M059J (cell line): ENCODE measurements at places on chromosomes 11 and 22.

DNA sequence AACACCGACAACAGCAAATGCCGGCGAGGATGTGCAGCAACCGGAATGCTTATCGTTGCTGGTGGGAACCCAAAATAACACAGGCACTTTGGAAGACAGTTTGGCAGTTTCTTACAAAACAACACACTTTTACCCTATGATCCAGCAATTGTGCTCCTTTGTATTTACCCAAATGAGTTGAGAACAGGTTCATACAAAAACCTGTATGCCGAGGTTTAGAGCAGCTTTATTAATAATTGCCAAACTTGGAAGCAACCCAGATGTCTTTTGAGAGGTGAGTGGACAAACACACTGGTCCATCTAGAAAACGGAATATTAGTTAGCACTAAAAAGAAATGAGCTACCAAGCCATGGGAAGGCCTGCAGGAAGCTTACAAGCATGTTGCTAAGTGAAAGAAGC is 118.9 kb downstream of the CTTN start:
- DNase-seq = no peak

GRCh38 chr11:125995313-125995712 is 49.5 kb downstream of the VSIG10L2 start:
- DNase-seq = no peak

GRCh38 chr22:25623310-25623734 is 58.8 kb downstream of the GRK3 start:
- no peak for DNase-seq

DNA sequence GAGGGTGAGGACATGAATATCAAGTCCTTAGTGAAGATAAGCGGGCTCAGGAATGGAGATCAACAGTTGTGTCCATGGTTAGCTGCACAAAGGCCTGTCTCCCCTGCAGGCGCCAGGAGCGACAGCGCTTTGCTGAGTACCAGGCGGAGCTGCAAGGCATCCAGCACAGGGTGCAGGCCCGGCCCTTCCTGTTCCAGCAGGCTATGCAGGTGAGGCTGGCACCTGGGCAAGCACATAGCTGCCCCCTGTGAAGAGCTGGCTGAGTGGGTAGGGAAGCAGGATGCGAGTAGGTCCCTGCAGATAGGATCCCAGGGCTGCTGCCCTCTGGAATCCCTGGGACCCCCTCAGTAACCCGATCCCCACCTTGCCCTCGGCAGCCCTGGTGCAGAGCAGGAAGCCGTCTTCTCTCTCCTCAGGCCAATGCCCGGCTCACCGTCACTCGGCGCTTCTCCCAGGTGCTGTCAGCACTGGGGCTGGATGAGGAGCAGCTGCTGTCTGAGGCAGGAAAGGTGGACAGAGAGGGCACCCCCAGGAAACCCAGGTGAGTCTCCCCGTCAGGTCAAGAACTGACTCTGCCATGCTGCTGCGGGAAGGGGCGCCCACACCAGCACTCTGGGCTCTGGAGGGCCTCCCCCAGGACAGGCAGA is 2.6 kb upstream of the SART1 start:
- DNase-seq = no peak

DNA sequence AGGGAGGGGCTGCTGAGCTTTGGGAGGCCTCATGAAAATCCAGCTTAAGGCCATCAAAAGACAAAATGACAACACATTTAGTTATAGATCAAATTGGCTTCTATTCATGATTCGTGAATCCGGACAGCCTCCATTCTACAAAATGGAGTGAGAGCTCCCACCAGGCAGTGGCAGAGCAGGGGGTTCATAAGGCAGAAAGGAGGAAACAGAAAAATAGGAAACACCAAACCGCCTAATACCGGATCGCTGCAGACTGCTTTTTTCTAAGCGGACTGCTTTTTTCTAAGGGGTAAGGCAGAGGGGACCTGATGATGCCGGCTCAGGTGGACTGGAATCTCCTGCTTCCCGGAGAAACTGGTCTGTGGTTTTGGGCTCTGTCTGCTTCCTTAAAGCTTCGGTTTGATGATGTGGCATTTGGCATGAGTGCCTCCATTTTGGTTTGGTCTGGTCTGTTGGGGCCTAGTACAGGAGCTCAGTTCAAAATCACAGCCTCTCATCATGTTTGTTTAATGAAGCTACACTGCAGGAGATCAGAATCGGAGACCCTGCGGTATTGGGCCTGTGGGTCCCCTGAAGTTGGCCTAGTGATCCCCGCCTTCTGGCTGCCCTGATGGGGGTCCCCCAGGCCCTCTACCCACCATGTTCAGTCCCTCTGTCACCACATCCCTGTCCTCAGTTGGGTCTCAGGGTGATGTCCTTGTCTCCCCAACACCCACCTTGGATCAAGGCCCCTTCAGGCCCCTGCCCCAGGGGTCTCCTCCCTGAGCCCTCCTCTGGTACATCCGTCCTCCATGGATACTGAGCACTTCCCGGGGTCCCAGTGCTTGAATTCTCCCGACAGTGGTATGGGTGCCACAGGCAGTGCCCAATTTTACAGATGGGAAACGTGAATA is 1.2 kb downstream of the ALDH3B1 start:
- no peak for DNase-seq

- DNase-seq = no peak
Measured at GRCh38 chr22:49464037-49464436, 363.6 kb downstream of the BRD1 start.

GRCh38 chr11:57318178-57318577 is 6.6 kb downstream of the TNKS1BP1 start:
- DNase-seq = no peak

DNA sequence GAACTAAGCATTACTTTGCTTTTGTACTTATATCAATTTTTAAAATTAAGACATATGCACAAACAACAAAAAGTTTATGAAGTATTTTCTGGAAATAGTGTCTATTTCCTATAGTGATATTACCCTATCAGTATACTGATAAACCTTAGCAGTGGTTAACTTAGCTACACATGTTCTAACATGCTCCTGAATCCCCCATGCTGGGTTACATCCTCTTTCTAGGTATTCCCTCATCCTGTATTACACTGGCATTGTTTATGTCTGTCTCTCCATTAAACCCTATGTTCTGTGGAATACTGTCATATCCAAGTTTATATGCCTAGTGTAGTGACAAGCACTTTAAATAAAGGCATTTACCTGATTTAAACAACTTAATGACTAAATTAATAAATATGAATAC is 1.8 kb upstream of the FAR1 start:
- no peak for DNase-seq

- DNase-seq = no peak
Measured at GRCh38 chr22:42643634-42644421, 3.4 kb upstream of the ATP5MGL start.

DNA sequence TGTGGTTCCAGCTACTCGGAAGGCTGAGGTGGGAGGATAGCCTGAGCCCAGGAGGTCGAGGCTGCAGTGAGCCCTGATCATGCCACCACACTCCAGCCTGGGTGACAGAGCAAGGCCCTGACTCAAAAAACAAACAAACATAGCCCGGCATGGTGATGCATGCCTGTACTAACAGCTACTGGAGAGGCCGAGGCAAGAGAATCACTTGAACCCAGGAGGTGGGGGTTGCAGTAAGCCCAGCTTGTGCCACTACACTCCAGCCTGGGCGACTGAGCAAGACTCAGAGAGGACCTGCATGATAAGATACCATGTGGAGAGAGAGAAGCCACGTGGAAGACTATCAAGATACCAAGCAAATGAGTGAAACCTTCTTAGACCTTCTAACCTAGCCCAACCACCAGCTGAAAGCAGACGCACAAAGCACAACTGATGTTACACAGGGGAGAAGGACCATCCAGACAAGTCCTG is 36.1 kb downstream of the AMBRA1 start:
- peak; percentile 89 for DNase-seq

DNA sequence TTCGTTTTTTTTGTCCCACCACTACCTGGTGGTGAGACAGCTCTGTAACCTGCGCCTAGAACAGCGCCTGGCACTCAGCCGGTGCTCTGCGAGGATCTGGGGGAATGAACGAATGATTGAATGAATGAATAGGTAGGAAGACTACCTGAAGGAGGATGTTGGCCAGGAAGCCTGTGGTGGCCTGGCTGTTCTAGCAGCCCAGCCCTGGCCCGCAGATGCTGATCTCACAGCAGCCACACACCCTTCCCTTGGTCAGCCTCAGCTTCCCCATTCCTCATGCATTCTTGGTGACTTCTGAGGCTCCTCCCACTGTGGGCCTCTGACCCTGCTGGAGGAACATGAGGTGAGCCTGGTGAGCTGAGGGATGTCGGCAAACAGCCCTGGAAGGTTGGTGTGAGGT is 3.7 kb downstream of the TRPM5 start:
- no peak for DNase-seq

DNA sequence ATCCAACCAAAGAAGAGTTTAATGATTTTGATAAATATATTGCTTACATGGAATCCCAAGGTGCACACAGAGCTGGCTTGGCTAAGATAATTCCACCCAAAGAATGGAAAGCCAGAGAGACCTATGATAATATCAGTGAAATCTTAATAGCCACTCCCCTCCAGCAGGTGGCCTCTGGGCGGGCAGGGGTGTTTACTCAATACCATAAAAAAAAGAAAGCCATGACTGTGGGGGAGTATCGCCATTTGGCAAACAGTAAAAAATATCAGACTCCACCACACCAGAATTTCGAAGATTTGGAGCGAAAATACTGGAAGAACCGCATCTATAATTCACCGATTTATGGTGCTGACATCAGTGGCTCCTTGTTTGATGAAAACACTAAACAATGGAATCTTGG is 23.9 kb downstream of the KDM4D start:
- DNase-seq = no peak

DNA sequence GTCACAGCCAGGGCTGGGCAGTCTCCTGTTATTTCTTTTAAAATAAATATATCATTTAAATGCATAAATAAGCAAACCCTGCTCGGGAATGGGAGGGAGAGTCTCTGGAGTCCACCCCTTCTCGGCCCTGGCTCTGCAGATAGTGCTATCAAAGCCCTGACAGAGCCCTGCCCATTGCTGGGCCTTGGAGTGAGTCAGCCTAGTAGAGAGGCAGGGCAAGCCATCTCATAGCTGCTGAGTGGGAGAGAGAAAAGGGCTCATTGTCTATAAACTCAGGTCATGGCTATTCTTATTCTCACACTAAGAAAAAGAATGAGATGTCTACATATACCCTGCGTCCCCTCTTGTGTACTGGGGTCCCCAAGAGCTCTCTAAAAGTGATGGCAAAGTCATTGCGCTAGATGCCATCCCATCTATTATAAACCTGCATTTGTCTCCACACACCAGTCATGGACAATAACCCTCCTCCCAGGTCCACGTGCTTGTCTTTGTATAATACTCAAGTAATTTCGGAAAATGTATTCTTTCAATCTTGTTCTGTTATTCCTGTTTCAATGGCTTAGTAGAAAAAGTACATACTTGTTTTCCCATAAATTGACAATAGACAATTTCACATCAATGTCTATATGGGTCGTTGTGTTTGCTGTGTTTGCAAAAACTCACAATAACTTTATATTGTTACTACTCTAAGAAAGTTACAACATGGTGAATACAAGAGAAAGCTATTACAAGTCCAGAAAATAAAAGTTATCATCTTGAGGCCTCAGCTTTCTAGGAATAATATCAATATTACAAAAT is 13.4 kb downstream of the OR51B4 start:
- DNase-seq = peak; percentile 52

- DNase-seq = no peak
Measured at GRCh38 chr11:120925944-120926343, 98.0 kb upstream of the TBCEL start.

- peak; percentile 4 for DNase-seq
Measured at GRCh38 chr11:40129266-40129665, 1330.2 kb downstream of the LRRC4C start.

GRCh38 chr11:29641201-29641600 is 375.6 kb downstream of the KCNA4 start:
- peak; percentile 14 for DNase-seq

GRCh38 chr11:34976496-34977088 is 60.2 kb downstream of the PDHX start:
- peak; percentile 61 for DNase-seq

DNA sequence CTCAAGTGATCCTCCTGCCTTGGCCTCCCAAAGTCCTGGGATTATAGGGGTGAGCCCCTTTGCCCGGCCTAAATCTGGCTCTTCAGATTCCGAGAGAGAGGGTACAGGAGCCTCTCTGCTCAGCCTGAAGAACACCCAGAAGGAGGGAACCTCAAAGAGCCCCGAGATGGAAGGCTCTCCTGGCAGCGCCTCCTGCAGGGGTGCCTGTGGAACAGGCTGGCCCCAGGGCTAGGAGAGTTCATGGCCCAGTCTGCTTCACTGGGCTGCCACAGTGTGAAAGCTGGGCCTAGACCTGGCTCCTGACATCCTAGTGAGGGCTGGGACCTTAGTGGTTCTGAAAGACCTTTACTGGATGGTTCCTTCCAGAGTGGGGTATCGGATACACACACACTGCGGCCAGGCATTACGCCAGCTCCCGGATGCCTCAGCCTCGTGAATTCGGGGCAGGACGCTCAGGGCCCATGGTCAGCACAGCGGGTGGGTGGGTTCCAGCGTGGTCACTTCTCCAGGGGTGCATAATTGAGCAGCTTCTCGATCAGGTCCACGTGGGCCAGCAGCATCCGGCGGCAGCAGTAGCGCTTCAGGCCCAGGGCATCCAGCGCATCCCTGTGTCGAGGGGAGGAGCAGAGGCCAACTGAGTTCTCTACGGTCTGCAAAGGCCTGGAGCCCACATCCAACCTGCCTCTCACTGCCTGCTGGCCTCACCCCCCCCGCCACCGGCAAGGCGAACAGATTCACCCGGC is 2.3 kb downstream of the POLR2L start:
- DNase-seq = no peak

DNA sequence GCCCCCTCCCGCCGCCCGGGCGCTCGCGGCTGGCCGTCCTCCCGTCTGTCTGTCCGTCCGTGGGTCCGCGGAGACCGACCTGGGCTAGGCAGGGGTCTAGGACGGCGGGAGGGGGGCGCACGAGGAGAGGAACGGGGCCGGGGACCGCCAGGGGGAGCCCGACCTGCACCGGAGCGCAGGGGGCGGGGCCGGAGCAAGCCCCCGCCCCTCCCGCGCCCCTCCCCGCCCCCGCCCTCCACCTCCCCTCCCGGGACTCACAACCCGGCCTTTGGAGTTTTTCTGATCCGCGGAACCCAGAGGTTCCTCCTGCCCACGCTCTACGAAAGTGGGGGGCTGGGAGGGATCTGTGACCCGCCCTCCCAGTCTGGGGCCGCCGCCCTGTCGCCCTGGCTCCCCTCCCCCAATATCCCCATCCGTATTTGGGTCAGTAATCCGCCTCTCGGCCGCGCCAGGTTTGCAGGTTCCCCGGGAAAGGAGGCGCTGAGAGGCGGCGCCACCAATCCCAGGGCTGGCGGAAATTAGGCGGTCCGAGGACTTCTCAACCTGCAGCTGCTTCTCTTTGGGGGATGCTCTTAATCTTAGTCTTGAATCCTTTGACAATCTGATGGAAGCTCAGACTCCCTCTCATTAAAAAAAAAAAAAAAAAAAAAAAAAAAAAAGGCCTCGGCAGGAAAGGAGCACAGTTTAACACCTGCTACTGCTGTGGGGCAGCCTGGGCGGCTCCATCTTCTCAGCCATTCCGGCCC is 925 bp upstream of the KCNJ11 start:
- DNase-seq = peak; percentile 50
